Activated CD4-positive, alpha-beta T cell treated with anti-CD3 and anti-CD28 coated beads, Interleukin-2, Interleukin-6, amounts not matched to agents 100 ng/mL and 50 ng/mL, durations not matched to agents 16 hours and 8 hours (primary cell): ENCODE measurements at places on chromosomes 4 and X.

- DNase-seq: no peak
Measured at GRCh38 chrX:24575496-24575895, 71.7 kb downstream of the PCYT1B start.

DNA sequence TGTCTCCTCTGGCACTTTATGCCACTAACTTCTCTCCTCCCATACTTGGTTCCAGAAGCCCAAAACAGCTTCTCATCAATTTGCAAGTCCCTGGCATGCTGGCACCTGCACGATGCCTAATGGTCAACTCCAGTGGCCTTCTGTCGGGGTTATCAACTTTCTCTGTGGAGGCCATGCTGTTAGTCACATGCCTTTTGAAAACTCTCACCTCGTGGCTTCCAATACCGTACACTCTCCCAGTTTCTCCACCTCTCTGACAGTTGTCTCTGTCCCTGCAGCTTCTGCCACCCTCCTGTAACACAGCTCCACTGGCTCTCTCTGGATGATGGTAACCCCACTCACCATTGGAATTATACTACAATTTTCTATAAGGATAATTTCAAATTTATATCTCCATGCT, 324.0 kb downstream of the NR3C2 start:
- DNase-seq: no peak

GRCh38 chrX:46433892-46434291, 111.3 kb downstream of the ZNF674 start:
- no peak for DNase-seq

DNA sequence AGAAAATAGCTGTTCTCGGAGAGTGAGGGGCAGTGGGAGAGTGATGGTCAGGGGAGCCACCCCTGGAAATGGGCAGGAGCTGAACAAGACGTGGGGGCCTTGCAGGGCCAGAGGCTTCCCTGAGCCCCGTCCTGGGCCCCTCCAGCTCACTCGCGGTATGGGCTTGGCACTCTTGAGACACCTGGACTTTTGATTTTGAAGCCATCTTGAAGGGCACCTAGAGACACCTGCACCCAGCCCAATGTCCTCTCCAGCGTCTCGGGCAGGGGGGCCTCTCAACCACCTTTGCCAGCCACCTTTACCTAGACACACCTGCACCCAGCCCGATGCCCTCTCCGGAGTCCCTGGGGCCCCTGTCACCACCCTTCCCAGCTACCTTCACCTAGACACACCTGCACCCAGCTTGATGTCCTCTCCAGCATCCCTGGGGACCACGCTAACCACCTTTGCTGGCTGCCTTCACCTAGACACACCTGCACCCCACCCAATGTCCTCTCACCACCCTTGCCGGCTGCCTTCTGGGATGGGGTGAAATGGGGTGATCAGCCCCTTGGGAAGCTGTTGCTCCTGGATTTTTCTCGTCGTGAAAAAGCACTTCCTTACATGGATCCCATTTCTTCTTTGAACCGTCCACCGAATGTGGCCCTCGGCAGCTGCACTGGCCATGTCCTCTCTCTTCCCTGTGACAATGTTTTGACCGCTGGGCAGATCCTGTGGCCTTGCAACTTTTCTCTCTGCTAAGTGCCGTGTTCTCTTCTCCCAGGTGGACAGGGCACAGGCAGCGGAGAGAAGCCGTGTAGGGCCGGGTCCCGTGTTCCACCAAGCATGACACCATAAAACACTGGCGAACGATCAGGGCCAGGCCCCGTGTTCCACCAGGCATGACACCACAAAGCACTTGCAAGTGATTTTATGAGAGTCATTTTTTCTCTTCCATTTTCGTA, 47.5 kb downstream of the CPZ start:
- DNase-seq: no peak

DNA sequence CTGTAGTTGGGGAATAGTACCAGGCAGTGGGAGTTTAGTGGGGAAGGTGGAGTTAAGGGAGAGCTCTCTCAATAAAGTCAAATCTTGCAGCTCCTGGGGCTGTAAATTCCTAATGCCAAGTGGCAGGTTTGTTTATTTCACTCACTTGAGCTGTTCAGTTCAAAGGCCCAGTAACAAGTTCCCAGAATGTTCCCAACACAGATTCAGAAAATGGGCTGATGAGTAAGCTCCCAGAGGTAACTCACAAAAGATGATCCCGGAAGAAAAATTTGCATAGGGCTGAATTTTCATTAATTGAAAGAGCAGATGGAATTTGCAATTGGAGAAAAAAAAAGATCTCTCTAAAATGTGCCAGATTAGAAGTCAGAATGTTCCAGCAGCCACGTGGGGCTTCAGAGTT, 286.2 kb downstream of the EVC2 start:
- no peak for DNase-seq

- DNase-seq: no peak
Measured at GRCh38 chrX:17602245-17602644, 135.0 kb upstream of the SCML1 start.

GRCh38 chr4:169351872-169352271, 81.1 kb upstream of the SH3RF1 start:
- DNase-seq: no peak

GRCh38 chr4:169270810-169271691, at the start of gene SH3RF1:
TSS of gene SH3RF1 (minus strand) at chr4:169270956. CDS start at chr4:169269212, 1,744 bp downstream.
- DNase-seq: peak; percentile 38

- no peak for DNase-seq
Measured at GRCh38 chr4:129428454-129428853, 332.5 kb downstream of the C4orf33 start.

GRCh38 chr4:178339769-178340168, 897.5 kb upstream of the AGA start:
- DNase-seq: no peak

DNA sequence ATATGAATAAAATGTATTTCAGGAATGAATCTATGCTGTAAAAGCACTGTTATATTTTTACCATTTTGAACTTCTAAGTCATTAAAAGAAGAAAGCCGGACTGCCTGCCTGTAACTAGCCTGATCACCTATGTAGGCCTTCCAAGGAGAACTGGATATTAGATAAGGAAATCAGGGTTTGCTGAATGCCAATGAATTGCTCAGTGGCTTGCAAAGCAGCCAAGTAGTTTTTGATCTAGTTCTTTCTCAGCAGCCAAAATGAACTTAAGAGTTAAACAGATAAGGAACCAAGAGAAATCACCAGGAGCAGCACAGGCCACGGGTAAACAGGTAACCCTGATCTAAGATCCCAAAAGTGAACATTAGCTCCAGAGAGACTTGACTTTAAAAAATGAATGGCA, 3.3 kb downstream of the ANXA5 start:
- no peak for DNase-seq

DNA sequence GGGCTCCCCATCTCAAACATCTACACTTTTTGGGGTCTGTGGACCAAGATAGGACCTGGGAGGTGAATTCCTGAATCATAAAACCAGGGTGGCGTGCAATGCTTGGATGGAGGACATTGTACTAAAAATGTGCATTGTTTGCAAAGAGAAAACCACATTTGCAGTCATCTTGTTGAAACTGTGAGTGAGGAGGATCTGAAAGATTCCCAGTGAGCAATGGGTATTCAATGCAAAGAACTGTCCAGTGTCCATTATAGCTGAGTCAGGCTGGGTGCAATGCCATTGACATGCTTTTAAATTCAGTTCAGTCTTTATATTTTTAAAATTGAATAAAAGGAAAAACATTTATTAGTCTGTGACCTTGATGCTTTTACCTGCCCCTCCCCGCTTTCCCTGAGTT, 215.7 kb downstream of the STK32B start:
- no peak for DNase-seq
